ENCODE measurements at places on chromosomes 1 and 21. TPM values are rescaled to one million over a fixed set of nuclear protein-coding genes. Genes with fewer than 3 reads are reported as not detected.

The AGT gene
- total RNA-seq: 0.32 TPM

The CAPN9 gene
- not detected for total RNA-seq

The PLA2G2D gene
- total RNA-seq: not detected

- DNase-seq: no peak
These were observed 32.7 kb downstream of the SUSD4 start for GRCh38 chr1:223331301-223331700.

GRCh38 chr1:68379085-68379478, 70.7 kb downstream of the RPE65 start:
- DNase-seq: peak; percentile 42

DNA sequence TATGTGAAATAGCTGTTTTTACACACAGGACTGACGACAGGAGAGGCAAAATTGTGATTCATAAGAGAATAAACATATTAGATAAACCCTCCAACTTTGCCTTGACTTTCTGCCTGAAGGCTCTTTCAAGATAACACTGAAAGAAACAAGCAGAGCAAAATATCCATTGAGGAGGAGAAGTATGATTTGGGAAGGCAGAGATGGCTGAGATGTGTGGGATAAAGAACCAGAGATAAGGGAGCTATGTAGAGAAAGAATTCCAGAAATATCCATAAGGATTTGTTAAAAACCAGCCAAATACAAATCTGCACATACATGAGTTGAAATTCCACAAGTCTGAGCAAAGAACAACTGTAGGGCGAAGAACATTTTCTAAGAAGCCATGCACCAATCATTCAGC, 1064.7 kb downstream of the PLA2G4A start:
- no peak for DNase-seq

DNA sequence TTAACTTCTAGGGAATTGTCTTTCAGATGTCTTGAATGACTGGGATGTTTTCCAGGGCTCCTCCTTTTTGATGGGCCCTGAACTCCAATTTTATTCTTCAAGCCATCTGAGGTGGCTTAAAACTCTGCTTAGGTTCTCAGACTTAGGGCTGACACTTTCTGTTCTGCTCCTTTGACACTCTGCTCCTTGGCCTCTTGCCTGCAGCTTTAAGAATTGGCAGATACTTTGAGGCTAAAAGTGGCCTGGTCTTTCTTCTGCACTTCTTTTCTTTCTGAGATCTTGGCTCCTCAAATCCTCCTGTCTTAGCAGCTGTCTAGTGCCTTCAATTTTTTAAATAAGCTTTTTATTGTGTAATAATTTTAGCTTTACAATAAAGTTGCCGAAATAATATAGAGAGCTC, 294.6 kb downstream of the RPS6KC1 start:
- DNase-seq: no peak

DNA sequence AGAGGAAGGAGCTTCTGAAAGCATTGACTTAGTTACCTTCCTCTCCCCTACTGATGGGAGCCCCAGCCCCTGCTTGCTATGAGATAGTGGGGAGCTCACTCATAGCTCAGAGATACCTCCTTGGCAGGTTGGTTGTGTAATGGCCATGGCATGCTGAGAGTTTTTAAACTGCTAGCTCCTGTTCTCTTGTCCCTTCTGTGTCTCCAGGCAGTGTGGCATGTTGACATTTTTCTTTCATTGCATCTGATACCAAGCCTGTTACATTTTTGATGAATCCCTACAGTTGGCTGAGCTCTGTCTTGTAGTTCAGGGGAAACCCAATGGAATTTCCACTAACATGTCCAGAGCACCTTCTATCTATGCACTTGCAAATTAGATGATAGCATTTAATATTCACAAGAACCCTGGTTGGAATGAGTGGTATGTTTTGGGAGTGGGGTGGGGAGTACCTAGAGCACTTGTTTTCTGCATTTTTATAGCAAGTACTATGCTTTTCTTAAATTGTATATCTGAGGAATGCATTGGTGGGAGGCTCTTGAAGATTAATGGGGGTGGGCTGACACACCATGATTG, 39.1 kb upstream of the EFCAB14 start:
- DNase-seq: no peak

DNA sequence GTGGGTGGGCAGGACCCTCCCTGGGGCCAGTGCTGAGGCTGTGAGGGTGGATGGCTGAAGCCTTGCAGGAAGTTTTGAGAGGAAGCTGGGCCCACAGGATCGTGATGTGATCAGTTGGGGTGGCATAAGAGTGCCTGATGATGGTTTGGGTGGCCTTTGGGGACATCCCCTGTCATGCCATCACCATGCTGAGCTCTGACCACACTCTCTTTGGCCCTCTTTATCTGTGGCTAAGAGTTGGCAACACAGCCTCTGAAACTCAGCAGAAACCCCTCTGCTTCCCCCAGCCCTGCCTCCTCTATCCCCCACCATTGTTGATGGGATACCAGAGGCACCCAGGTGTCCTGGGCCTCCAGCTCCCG, 19.8 kb downstream of the MIIP start:
- no peak for DNase-seq

GRCh38 chr1:66374561-66375111, 159.3 kb upstream of the SGIP1 start:
- DNase-seq: peak; percentile 43

GRCh38 chr1:212545941-212546635, 62.5 kb upstream of the ATF3 start:
- DNase-seq: peak; percentile 82
